Mesothelial cell of epicardium (in vitro differentiated cells): ENCODE measurements at places on chromosomes 6 and 20. TPM values are rescaled to one million over a fixed set of nuclear protein-coding genes. Genes with fewer than 3 reads are reported as not detected.

GRCh38 chr6:23826572-23826971 is 299.4 kb upstream of the NRSN1 start:
- no peak for DNase-seq
- H3K4me3 ChIP-seq = no peak overlapping the region
- no peak overlapping the region for H3K27ac ChIP-seq
- H3K36me3 ChIP-seq = peaks cover 4% of the 10 kb centered on the region
- H3K27me3 ChIP-seq = no peaks in the 10 kb centered on the region
- peaks cover 9% of the 10 kb centered on the region for H3K4me1 ChIP-seq

- peaks cover 10% of the 10 kb centered on the region for H3K4me1 ChIP-seq
- no peak for DNase-seq
- no peak overlapping the region for H3K27ac ChIP-seq
- H3K27me3 ChIP-seq = no peaks in the 10 kb centered on the region
- H3K4me3 ChIP-seq = no peak overlapping the region
- peaks cover 7% of the 10 kb centered on the region for H3K36me3 ChIP-seq
These were observed 28.1 kb downstream of the RNF24 start for GRCh38 chr20:3987296-3987695.

- peaks cover 5% of the 10 kb centered on the region for H3K36me3 ChIP-seq
- no peaks in the 10 kb centered on the region for H3K4me1 ChIP-seq
These were observed 42.1 kb downstream of the BFSP1 start for GRCh38 chr20:17488916-17489600.

GRCh38 chr6:108653949-108654348 is 93.2 kb downstream of the FOXO3 start:
- peaks cover 5% of the 10 kb centered on the region for H3K36me3 ChIP-seq
- no peak for DNase-seq
- no peaks in the 10 kb centered on the region for H3K27me3 ChIP-seq
- peak overlapping the region; percentile 64 for H3K27ac ChIP-seq
- H3K4me1 ChIP-seq = peaks cover 84% of the 10 kb centered on the region
- H3K4me3 ChIP-seq = no peak overlapping the region

GRCh38 chr6:6434723-6435122 is 114.3 kb upstream of the F13A1 start:
- H3K27me3 ChIP-seq = peaks cover 16% of the 10 kb centered on the region
- no peak overlapping the region for H3K4me3 ChIP-seq
- no peak overlapping the region for H3K27ac ChIP-seq
- DNase-seq = no peak
- H3K4me1 ChIP-seq = no peaks in the 10 kb centered on the region

Gene AVP
- not detected in 3 replicates for total RNA-seq

Gene TRMT6
- total RNA-seq = 12.1 to 13.2 TPM (median 12.6 TPM) in 3 replicates
